ENCODE measurements at places on chromosomes 4 and X. TPM values are rescaled to one million over a fixed set of nuclear protein-coding genes. Genes with fewer than 3 reads are reported as not detected.

Gene SLC9B1
- total RNA-seq = 1.5 TPM

DNA sequence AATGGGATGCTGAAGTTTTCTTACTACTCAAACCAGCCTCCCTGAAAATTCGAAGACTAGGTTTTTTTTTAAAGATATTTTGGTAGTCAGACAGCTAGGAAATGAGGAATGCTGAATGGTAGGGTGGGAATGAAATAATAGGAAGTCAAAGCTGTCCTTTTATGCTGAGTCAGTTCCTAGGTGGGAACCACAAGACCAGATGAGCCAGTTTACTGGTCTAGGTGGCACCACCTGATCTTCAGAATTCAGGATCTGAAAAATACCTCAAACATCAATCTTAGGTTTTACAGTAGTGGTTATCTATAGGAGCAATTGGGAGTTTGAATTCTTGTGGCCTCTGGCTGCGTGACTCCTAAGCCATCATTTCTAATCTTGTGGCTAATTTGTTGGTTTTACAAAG is 183.1 kb upstream of the GALNT7 start:
- DNase-seq = no peak

- DNase-seq = no peak
Observed at GRCh38 chr4:153027866-153028265, 91.7 kb downstream of the FHDC1 start.

DNA sequence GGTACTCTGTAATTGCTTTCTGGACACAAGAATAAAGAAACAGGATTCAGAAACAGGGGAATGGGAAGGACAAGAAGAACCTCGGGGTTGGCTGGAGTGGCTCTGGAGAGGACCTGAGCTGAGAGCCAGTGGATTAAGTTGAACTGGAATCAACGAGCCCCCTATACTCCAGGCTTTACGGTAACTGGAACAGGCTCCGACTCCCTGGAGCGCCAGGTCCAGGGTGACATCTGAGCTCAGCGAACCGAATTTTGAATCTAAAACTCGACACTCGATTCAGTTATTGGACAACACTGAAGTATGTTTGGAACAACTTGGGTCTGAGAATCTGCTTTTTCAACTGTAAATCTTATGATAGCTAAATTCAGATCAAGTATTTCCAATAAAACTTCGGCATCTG is 23.9 kb downstream of the HMX1 start:
- DNase-seq = no peak

- peak; percentile 66 for DNase-seq
Observed at GRCh38 chr4:166435449-166435848, 562.4 kb downstream of the TLL1 start.

DNA sequence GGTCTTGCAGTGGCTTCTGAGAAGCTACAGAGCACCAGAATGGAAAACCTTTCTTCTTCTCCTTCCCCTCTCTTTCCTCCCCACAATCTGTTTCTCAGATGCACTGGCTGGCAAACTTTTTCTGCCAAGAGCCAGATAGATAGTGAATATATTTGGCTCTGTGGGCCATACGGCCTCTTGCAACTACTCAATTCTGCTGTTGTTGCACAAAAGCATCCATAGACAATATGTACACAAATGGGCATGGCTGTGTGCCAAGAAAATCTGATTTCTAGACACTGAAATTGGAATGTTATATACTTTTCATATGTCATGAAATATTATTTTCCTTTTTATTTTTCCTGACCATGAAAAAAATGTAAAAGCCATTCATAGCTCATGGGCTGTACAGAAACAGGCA is 3.1 kb downstream of the PHEX start:
- no peak for DNase-seq

GRCh38 chr4:142407596-142407995 is 438.5 kb downstream of the INPP4B start:
- DNase-seq = no peak

DNA sequence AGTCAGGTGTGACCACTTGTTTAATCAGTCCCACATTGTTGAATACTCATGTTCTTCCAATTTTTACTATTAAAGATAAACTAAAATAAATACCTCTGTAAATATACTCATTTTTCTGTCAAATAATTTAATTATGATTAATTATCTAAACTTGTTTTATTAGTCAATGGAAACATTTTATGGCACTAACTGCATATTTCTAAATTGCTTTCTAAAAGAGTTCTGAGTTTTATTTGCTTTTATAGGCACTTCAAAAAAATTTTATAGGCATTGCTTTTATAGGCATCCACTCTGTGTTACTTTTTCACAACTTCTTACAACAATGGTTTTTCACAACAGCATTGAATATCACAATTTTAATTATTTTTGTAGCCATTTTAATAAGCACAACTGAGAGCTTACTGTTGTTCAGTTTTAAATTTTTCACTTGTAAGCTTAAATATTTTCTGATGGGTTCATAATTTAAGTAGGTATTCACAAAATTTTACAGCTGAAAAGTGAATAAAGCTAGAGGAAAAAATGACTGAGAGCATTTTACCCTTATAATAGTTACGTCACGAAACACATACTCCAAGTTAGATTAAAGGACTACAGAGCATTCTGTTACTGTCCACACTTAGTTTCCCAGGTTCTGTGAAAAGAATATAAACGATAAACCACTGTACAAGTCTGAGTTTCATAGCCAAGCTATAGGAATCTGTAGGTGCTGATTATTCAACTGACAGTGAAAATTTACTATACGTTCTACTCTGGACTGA is 140.8 kb upstream of the ETNPPL start:
- DNase-seq = no peak

Gene HMGN5
- total RNA-seq = not detected

- peak; percentile 2 for DNase-seq
Observed at GRCh38 chr4:129344058-129344457, 248.1 kb downstream of the C4orf33 start.

DNA sequence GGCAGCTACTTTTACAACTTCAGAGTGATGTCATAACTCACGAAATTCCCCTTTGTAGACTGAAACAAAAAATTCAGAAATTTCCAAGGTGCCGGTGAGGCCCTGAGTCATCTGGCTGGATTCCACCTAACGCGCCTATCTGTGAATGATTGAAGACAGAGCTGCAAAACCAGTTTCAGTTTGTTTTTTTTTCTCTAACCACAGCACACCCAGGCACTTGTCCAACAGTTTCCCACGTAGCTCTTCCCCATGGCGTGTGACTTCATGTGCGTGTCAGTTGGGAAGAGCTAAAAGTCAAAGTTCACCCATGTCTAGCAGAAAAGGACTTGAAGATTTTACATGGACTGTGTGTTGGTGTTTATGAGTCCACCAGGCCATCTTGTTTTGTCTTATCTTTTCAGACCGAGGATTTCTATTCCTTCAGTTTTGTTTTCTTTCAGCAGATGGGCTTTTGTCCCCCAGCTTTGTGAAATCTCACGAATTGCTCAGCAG is 16.4 kb downstream of the TCEANC start:
- peak; percentile 84 for DNase-seq

DNA sequence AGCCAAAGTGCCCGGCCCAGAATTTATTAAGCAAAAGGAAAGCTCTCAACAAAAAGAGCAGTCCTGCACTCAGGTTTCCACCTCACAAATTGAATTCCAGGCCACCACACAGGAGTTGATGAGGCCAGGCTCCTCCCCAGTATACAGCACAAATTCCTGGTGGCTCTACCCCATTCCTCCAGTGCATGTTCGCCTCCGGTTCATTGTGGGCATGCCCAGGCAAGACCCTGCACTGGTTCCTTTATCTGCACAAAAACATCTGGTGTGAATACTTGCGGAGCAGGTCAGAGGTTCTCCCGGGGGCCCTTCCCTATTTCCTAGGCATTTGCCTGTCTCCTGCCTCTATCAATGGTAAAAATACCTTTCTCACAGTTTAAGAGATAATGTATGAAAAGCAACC is 195.2 kb upstream of the ANXA10 start:
- DNase-seq = no peak

Gene CENPE
- total RNA-seq = 27.9 TPM

- no peak for DNase-seq
Observed at GRCh38 chr4:119314356-119314755, 7.6 kb downstream of the FABP2 start.

Gene HPGDS
- not detected for total RNA-seq

- no peak for DNase-seq
Observed at GRCh38 chr4:56653461-56654237, 27.4 kb downstream of the HOPX start.

DNA sequence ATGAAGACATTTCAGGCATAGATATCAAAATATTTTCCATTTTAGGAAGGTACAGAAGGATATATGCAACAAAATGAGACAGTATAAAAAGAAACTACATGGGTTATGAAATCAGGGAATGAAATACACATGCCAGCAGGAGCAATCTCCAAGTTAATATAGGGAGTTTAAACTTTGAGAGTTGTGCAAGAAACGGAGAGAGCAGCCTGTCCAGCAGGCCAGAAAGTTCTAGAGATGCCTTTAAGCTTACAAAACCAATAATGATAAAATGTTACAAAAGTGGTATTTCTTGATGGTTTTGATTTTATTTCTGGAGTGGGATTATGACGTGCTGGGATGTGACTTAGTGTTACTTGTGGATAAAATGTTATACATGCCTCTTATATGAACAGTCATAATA is 2047.9 kb downstream of the ARAP2 start:
- no peak for DNase-seq

DNA sequence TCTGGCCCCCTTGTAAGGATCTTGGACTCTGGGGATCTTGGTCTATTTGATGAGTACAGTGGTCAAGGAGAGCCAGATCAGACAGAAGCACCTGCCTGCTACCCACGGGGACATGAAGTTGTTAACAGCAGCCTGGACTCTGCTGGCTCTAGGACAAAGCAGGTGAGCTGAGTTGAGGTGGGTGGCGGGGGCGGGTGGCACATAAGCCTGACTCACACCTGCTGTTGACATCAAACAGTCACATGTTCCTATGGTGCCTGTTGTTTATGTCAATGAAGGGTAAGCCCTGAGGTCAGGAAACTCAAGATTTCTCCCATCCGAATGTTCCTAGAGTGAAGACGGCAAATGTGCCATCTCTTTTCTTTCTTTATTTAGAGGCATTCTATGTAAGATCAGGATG is 50.1 kb upstream of the CLNK start:
- DNase-seq = no peak

DNA sequence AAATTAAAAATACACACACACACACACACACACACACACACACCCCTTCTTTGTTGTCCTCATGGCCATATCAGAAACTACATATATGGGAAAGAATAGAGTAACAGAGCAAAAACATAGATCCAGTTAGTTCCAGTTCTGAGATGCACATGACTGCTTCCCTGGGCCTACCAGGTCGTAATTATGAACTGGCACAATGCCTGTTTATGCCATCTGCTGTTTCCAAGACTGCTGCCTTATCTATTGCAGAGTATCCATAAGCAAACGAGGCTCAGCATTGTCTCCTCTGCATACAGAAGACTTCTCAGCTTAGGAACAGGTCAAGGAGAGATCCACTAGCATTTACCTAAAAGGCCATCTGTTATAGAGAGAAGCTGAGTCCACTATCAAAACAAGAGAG is 789.0 kb downstream of the TECRL start:
- no peak for DNase-seq

DNA sequence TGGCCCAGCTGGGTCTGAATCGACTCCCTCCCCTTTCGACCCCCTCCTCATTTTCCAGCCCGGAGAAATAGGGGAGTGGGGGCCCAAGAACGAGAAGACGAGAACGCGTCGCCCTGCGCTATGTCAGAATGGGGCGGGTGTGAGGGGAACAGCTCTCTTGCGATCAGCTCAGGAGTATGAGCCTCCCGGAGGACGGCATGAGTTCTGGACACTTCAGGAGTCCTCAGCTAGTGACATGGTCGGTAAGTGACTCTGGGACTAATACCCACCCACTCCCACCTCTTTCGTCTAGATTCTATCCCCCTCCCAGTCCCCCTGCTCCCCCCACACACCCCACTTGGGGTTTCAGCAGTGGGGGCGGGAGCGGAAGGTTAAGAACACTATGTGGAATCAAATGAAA is 944 bp downstream of the KLF8 start:
- no peak for DNase-seq

GRCh38 chr4:25117274-25117673 is 43.0 kb downstream of the SEPSECS start:
- no peak for DNase-seq

Gene POF1B
- not detected for total RNA-seq

- peak; percentile 26 for DNase-seq
Observed at GRCh38 chr4:13547485-13548041, 3.3 kb upstream of the NKX3-2 start.

Gene TMPRSS11A
- total RNA-seq = not detected

- no peak for DNase-seq
Observed at GRCh38 chrX:120021927-120022326, 55.6 kb downstream of the RHOXF2B start.

Gene LDB2
- total RNA-seq = 18.7 TPM

Gene TMPRSS11E
- not detected for total RNA-seq

DNA sequence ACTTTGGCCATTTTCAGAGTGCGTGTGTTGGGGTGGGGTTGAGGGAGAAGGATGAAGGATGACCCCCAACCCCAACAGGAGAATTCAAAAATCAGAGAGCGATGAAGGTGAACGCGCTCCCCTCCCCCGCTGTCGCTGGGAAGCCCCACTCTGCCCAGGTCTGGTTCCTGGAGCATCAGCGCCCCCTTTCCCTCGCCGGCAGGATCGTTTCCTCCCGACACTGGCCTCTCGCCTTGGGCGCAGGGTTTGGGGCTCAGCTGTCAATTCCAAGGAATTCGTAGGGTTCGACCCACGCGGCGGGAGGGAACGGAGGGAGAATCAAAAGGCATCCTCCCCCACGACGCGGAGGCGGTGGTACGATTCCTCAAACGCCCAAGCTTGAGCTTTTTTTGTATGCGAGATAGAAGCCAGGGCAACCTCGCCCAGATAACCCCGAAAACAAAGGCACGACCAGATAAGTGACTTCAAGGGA is 1.0 kb upstream of the PDGFRA start:
- peak; percentile 96 for DNase-seq

DNA sequence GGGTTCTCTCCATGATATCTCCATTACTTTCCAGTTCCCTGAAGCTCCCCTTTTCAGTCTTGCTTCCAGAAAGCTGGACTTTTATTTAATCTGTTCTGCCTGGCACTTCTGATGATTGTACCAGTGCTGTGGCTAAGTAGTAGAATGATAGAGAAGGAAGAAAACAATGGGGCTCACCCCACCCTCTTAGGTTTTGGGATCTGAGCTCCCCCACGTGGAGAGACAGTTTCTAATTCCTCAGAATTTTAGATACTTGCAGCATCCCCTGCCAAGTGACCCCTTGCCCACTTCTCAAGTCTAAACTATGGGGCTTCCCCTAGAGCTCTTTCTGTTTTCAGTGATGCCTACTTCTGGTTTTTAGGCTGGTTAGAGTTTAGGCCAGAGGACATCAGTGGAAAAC is 73.9 kb downstream of the GC start:
- no peak for DNase-seq
